ENCODE measurements at places on chromosomes 5 and 9.

DNA sequence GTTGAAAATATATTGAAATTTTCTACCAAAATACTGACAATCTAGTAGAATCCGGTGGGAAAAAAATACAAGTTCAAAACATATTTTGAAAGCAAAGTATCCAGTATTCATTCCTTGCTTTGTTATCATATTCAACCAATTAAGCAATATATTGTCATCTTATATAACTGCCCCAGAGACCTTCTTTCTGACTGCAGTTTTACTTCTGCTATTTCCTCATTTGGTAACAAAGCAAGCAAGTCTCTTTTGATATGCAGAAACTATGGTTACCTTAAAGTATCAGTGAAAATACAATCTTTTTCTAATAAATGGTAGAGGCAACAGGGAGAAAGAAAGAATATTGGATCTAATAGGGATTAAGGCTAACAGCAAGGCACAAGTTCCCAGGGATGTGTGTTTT, 663.7 kb upstream of the MEF2C start:
- DNase-seq: no peak

DNA sequence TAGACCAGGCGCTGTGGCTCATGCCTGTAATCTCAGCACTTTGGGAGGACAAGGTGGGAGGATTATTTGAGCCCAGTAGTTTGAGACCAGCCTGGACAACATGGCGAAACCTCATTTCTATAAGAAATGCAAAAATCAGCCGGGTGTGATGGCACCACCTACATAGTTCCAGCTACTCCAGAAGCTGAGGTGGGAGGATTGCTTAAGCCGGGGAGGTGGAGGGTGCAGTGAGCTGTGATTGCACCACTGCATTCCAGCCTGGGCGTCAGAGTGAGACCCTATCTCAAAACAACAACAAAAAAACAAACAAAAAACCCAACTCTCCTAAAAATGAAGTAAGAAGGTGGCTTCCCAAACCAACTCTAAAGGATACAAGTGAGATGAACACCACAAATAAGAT, 23.0 kb downstream of the IARS1 start:
- no peak for DNase-seq

DNA sequence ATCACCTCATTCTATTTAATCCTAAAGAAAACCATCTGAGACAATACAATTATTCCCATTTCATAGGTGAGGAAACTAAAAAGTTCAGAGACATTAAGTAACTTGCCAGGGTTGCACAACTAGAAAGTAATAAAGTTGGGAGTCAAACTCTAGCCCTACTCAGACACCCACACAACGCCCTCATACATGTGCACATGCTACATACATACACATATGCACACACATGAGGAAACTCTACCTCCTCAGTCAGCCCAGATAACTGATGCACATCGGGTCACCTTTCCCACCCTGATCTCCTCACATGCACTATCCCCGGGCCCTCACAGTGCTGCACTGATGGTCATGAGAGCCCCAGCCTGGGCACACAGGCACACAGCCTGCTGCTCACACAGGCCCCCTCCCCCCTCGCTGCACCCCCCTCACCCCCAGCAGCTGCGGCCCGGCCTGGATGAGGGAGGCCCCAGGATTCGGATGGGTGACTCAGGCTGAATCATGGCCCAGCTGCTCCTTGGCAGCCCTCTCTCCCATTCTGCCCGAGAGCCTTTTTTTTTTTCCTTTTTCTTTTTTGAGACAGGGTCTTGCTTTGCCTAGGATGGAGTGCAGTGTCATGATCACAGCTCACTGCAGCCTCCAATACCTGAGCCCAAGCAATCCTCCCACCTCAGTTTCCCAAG, 5.0 kb upstream of the GPRIN1 start:
- DNase-seq: peak; percentile 53

- DNase-seq: no peak
Observed at GRCh38 chr5:135120951-135121350, 86.9 kb upstream of the PITX1 start.

DNA sequence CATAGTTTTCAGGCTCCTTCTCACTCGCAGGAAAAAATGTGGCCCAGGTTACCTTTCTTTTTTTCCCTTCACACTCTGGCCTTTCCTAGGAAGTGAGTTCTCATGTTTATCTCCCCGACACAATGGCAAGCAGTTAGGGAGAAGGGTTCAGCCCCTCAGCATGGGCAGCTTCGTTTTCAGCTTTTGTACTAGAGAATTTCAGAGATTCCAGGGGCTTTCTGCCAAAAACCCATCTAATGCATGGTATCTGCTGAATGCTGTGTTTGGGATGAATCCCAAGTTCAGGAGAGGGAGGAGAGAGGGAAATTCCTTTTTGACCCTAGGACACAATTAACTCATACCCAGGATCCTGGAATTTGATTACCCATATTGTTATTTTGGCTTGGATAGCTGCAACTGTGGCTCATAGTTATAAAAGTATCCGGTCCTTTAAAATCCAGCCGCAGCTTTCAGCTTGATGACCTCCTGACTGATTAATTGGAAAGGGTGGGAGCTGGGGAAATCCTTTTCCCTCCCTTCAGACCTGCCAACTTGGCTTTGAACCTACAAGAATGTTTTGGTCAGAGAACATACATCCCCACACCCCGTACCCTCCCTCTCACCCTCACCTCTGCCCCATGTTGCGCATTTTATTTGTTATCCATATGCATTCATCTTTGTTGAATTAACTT, 78.4 kb downstream of the TMEM252 start:
- no peak for DNase-seq

GRCh38 chr9:97809666-97810344, 43.2 kb upstream of the FOXE1 start:
- no peak for DNase-seq

DNA sequence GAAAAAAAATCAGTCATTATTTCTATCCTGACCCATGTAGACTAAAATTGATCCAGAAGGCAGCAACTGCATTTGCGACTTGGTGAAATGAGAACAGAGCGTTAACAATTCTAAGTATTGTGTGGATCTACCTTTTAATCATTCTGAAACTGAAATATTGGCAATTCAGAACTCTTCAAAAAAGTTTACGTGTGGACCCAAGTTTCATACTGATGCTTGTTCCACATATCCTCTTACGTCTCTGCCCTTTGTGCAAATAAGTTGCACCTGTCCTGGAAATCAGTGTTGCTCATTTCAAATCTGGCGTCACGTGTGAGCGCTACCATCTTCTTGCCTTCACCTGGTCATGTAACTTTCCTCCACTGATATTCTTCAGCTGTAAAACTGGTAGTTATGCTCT, 74.7 kb downstream of the NTRK2 start:
- DNase-seq: no peak

DNA sequence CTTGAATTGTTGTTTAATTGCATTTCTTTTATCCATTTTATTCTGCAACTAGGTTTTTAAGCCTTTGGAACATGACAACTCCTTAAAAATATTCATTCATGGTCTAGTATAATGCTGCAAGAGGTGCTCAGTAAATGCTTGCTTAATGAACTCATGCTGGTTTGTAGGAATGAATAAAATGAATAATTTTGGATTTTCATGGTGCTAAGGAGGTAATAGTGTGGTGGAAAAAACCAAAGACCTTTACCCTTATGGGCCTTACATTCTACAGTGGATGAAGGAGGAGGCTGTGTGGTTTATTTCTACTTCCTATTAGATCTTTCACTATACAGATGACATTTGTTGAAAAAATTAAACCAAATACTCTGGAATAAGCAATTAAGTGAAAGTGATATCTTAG, 43.4 kb downstream of the LRRTM2 start:
- DNase-seq: peak; percentile 33

All from HFFc6 (cell line).